Activated CD8-positive, alpha-beta memory T cell treated with anti-CD3 and anti-CD28 coated beads for 4 hours (primary cell): ENCODE measurements at places on chromosomes 2 and 18.

- DNase-seq, result no peak
These were observed 36.8 kb upstream of the ERCC3 start for GRCh38 chr2:127330753-127331152.

DNA sequence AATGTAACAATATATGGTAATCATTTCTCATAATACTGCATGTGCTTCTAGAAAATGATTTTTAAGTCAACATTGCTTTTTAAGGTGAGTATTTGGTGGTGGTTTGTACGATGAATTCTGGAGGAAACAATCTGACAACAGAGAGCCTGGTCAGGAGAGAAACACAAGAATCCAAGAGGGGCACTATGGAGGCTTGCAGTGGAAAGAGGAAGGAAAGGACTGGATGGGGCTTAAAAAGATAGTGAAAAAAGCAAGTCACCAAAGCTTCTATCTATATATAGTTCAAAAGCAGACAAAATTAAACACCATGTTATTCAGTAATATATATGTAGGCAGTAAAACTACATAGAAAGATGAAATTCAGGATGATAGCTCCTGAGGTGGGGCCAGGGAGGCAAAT is 109.4 kb upstream of the SERTAD2 start:
- DNase-seq, result no peak

DNA sequence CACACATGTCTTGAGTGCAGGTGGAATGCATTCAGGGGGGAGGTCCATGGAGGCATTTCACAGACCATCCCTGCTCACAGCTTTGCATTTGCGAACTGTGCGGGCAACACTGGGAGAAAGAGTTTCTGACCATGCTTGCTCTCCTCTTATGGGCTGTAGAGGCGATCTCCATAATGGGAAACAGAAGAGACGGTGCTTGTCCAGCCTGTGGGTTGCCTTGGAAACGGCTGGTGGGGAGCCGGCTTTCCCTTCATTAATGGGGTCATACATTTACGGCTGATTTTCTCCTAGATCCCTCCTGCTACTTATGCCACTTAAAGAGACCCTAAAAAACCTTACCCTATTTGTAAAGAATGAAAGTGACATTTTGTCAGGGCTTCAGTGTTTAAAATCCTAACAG is 147.4 kb downstream of the SOX11 start:
- DNase-seq, result no peak

GRCh38 chr2:238914648-238915015 is 66.7 kb downstream of the TWIST2 start:
- DNase-seq, result no peak

- DNase-seq, result no peak
These were observed 66.6 kb downstream of the EFEMP1 start for GRCh38 chr2:55856936-55857335.

- no peak for DNase-seq
These were observed 169.4 kb downstream of the NEDD4L start for GRCh38 chr18:58213440-58213839.

DNA sequence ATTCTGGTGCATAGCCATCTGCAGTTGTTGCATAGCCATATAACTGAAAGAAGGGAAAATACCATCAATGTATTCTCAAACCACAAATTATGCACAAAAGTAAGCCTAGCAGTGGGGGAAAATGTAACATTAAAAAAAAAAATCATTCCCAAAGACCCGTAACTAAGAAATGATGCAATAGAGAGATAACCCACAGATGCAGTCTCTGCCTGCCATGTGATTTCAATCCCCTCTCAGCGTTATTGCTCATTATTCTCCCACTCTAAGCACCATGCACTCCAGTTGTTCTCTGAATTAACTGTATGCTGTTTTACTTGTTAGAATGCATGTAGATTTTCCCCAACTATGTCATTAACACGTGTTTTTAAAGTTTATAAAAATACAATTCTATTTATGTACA is 14.1 kb downstream of the DSC1 start:
- no peak for DNase-seq

DNA sequence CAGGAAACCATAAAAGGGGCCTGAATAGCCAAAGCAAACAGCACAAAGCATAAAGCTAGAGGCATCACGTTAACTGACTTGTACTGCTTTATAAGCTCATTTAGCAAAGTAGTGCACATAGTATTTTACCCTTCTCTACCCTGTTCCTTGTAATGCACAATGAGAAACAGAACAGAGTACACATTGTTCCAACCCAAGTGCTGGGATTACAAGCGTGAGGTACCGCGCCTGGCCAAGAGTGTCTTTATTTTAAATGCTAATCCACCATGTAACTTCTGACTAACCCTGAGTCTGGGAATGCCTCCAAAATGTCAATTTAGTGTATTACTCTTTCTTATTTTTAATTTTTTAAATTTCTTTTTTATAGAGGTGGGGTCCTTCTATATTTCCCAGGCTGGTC is 46.4 kb upstream of the STON1 start:
- no peak for DNase-seq

- no peak for DNase-seq
These were observed 486.5 kb downstream of the TDRD15 start for GRCh38 chr2:21610304-21610703.

DNA sequence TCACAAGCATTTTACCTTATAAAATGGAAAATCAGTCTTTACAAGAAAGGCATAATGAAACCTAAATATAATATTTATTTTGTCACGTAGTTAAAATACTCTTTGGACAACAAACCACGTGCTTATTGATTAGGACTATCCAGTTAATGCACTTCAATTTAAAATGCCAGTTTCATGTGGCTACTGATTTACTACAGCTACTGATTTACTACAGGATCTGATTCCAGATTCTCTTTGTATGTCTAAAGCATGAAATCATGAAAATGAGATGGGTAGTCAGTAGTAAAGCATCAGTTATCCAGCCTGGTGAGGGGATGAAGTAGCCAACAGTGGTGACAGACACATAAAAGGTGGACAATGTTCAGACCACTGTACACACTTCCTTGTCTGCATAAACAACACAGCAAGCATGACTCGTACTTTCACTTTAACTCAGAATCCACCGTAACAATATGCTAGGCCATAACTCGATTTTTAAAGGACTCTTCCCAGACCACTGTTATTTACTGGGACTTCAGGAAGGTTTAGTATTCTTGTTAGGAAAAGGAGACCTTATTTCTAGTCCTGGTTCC is 24.9 kb downstream of the ACAA2 start:
- DNase-seq, result no peak

DNA sequence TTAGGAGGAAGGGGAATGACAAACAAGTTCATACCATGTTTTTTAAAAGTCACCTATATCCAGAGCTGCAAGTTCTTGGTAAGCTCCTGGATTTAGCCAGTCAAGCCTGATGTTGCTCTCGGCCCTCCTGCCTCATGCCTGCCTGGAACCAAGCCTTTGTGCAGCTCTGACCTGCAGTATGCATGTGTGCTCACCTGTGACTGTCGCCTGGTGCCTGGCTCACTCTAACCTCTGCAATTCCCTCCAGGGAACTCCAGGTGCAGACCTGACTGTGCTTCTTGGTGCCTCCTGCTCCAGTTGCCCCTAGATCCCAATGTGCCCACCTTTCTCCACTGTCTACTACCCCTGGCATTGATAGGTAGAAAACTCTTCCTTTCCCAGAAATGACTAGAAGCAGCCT is 85.1 kb upstream of the ZBTB14 start:
- no peak for DNase-seq

GRCh38 chr2:21294446-21294845 is 170.7 kb downstream of the TDRD15 start:
- no peak for DNase-seq

- DNase-seq, result no peak
These were observed 676 bp downstream of the HOXD11 start for GRCh38 chr2:176107731-176108181.

DNA sequence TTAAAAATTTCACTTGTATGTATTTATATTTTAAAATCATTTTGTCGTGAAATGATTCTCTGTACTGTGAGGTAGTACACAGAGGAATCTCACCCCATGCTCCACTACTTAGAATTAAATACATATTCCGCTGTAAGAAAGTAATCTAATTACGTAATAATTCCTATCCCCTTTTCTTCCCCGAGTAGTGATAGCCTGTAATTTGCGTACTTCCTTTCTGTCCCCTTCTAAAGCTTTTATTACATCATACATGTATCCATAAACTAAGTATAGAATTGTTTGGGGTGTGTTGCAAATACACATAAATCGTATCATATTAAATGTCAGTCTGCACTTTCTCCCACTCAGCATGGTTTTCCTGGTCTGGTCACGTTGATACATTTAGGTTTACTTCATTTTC is 12.4 kb upstream of the CHCHD5 start:
- DNase-seq, result no peak

DNA sequence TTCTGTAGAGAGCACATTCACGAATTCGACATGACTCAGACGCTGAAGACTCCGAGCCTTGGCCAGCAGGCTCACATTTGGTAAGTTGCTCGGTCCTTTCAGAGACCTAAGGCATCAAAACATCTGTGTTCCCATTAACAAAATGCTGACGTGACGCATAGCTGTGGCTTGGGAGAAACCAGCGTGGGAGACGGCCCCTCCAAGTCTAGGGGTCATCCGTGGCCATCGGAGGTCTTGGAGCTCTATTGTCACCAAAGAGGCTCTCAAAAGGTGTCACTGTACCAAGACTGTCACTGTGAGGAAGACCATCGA is 14.9 kb downstream of the FBLN7 start:
- DNase-seq, result no peak

DNA sequence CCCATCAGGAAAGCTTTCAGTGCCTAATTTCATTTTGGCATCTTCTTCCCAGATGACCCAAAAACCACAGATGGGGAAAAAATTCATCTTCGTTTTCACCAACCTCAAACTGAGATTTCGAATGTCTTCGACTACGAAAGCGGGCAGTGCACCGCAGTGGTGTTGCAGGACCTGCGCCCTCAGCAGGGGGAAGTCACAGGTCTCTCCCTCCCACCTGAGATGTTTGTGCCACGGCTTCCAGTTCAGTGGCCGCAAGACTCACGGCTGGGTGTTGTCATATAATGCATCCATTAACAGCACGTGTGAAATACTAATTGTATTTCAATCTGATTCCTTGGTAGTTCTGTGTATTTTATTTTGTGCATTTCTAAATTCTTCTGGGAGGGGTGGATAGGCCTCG is 66.2 kb upstream of the SALL3 start:
- no peak for DNase-seq

DNA sequence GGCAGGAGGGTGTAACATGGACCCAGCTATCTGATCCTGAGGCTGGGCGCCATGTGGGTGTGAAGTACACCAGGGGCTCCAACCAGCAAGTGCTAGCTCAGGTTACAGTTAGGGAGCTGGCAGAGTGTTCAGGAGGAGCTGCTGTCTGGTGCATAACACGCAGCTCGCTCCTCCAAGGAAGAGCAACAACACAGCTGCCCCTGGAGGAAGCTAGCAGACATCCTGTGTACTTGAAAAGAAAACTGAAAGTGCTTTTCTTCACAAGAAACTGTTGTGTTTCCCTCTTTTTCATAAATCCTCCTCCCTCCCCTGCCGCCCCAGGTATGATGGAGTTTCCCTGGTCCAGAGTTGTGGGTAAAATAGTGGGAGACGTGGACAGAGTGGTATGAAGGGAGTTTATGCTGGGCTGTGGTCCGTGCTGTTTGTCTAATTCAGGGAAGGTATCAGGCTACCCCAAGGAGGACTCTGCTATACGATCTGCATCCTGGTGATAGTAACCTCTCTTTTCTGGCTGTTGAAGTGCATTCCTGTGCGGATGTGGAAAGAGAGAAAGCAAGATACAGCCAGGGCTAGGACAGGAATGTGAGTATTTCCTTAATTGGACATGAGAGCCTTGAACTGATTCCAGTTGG is 6.1 kb upstream of the LBH start:
- no peak for DNase-seq

- no peak for DNase-seq
These were observed 31.0 kb downstream of the VIT start for GRCh38 chr2:36727550-36727949.

DNA sequence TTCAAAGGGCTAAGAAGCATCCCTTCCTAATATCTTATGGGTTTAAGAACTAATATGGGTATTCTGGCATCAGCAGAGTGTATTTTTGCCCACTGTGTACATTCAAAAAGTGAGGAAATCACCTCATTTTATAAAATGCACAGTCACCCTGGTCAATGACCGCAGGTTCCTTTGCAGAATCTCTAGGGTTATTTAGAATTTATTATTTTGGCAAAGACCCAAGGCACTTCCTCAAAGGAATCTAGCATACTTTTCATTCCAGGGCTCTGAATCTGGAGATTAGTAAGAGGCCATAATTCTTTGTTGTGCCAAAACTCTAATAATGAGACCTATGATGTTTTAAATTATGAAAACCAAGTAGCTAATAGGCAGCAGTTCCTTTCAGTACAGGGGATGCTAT is 27.2 kb upstream of the CDH2 start:
- DNase-seq, result no peak

DNA sequence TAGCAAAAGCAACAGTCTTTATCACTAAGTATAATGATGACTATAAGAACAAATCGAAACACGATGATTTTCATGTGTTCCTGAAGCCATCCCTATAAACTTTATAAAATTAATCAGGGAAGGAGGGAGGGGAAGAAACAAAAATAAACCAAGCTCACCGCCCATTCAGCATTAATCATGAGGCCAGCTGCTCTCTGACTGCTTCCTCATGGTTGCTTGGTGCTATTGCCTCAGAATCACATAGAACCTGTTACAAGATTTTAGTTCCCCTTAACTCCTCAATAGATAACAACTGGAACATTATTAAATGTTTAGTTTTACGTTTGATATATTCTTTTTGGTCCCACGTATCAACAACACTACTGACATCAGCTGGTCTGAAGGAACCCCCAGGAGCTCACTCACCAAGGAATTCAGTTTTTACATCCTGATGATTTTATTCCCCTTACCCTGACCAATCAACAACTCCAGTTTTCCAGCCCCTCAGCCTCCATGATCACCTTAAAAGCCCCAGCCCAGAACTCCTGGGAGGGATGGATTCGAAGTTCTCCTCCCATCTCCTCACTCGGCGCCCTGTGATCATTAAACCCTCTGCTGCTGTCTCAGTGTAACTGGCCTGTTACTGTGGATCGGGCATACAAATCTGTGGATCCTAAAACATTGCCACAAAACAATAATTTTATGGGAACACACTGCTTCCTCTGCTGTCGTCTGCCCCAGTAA is 10.6 kb upstream of the HNRNPLL start:
- DNase-seq, result no peak

- DNase-seq, result no peak
These were observed 22.9 kb downstream of the INO80C start for GRCh38 chr18:35474884-35475283.

DNA sequence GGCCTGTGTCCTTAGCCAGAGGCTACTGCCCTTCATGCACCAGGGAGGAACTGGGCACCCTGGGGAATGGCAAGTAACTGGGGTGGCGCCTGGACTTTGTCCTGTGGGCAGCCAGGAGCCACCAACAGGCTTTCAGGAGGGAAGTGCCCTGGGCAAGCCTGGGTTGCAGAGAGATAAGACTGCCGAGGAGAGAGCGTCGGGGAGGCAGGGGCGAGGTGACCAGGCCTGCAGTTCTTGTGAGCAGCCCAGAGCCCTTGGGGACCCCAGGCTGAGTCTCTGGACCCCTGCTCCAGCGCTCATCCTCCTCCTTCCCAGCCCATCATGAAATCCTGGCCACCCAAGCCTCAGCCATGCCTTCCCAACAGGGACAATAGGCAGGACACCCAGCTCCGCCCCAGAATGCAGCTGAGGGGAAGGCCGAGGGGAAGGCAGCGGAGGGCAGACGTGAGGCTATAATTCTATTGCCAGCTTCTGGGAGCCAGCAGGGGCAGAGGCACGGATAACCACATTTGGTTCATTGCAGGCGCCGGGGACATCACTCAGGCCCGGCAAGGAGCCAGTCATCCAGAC is 25.1 kb downstream of the ADRA2B start:
- no peak for DNase-seq
